ENCODE measurements at places on chromosomes 7 and 10. TPM values are rescaled to one million over a fixed set of nuclear protein-coding genes. Genes with fewer than 3 reads are reported as not detected.

GRCh38 chr10:77737608-77738007 is 100.0 kb upstream of the KCNMA1 start:
- no peak for DNase-seq

DNA sequence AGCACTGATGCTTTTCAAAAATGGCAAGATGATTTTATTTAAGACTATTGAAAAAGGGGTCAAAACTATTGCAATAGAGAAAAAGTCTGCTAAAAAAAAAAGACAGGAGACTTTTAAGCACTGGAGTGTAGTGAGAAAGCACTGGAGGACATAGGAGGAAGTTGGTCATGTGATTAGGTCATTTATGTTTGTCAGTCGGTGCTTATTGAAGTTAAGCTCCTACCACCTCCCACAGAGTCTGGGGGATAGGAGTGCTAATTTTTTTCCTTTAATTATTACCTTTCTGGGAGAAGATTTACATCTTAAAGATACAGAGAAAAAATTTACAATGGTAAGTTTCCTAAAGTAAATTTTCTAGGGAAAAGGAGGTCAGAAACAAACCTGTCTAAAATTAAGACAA is 80.2 kb upstream of the TMEM229A start:
- DNase-seq, result no peak

Gene SLC26A5
- total RNA-seq, result 0.18 TPM

Gene BMPER
- 3.8 TPM for total RNA-seq
